ENCODE measurements at places on chromosomes 13 and 19.
A peak's percentile ranks its signal among the peaks of the same experiment; 100 is the strongest.

DNA sequence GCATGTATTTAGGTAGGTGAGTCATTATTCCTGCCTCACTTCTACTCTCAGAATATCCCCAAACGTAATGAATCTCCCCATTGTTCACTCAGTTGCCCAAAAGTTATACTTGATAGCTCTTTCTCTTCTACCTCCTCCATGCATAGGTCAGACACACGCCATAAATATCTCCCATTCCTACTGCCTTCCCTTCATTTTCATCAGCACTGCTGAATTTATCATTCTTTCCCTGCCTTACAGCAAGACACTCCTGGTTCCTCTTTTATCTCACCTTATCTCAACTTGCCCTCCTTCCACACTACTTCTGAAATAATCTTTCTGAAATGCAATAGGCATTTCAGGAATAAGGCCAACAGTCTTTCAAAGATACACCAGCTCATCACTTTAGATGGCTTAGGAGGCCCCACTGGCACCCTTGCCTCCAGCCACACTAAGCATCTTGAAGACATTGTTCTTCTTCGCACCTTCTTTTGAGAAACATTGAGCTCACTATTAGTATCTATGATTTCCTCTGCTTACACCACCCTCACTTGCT, 333.9 kb downstream of the MYO16 start:
- no peak for DNase-seq

DNA sequence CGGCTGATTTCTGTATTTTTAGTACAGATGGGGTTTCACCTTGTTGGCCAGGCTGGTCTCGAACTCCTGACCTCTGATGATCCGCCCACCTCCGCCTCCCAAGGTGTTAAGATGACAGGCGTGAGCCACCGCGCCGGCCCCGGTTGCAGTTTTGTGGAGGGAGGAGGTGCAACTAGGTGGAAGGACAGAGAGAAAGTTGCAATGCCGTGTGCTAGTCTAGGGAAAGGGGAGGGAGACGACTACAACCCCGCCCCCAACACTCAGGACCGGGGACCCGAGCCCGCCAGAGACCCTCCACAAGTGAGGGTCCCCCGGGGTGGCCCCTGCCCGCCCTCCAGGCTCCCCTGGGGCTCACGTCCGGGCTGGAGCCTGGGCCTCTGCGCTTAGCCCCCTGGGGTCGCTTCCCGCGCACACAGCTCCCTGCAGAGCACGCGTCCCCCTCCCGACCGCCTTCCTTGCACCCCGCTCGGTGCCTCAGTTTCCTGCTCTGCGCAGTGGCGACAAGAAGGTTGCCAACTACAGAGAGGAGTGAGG, 1.2 kb upstream of the ARID3A start:
- DNase-seq: no peak

DNA sequence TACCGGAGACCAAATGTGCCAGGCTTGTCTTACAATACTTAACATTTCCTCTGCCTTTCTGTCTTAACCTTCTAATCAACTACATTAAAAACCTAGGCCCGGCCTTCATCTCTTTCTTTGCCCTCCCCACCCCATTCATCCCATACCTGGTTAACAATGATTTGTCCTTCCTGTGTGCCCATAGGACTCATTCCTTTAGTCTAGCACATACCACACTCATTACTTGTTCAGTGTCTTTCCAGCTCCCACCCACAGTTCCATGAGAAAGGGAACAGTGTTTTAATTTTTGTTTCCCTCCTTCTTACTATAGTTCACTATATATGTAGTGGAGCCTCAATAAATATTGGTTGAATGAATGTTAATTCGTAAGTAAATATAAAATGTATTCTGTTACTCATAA, 2.4 kb downstream of the CLN5 start:
- DNase-seq: no peak

DNA sequence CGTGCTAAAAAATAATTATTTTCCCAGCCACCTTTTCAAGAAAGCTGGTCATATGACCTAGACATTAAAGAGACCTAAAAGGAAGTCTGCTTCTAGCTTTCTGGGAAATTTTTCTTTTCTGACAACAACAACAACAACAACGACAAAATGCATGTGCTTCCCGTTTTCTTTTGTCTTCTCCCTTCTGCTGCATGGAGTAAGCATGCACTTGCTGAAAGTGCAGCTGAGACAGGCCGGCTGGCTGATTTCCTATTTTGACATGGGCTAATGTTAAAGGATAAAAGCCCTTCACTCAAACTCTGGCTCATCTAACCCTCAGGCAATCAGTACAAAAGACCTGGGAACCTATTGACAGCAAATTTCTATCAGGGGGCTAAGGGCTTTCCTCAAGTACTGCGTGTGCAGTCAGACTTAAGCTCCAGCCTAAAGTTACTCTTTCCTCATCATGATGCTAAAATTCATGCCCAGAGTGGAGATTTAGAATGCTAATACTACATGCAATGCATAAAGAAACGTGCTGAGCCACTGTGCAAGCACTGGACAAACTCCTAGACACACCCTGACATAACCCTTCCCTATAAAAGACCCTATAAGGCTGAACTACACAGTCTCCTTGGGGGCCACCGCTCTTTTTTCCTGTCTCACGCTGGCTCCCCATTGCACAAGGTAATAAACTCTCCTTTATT, 811.1 kb downstream of the UQCRFS1 start:
- no peak for DNase-seq

- DNase-seq: no peak
These were observed 8.5 kb upstream of the RASA3 start for GRCh38 chr13:114140906-114141250.

DNA sequence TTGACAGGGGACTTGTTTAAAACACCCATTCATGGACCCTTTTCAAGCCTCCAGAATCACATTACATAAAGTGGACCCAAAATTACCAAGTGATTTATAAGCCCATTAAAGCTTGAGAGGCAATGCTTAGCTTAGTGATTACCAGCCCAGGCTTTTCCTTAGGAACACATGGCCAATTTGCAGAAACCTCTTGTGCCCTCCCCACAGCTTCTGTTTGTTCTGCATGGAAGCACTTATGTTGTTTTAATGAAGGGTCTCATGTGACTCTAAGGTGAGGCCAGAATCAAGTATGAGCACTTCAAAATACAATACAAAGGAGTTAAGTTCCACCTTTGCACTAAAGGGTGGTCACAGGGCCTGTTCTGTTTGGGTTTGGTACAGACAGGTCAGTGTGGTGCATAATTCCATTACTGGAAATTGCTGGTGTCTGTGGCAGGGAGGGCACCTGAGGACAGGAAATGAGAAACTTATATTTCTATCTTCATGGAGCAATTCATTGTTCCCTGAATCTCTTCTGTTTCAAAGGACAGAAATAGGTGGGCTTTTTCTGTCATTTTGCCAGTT, 15.3 kb downstream of the ZNF486 start:
- DNase-seq: no peak

- peak; percentile 87 for DNase-seq
These were observed 11.6 kb upstream of the ASF1B start for GRCh38 chr19:14147797-14148605.

DNA sequence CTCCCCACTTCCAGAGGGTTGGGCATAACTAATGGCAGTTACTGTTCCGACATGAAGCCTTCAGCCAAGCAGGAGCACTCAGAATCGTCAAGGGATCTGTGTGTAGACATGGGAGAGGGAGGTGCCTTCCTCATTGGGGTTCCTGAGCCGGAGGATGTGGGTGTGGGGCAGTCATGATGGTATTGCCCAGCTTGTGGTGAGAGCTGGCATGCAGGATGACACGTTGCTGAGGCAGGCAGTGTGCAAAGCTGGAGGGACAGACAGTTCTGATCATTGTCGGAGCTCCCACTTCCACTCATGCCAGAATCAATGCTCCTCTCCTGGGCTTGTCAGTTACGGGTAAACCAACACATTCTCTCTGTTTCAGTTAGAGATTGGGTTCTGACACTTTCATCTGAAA, 83.9 kb upstream of the TSC22D1 start:
- DNase-seq: no peak

DNA sequence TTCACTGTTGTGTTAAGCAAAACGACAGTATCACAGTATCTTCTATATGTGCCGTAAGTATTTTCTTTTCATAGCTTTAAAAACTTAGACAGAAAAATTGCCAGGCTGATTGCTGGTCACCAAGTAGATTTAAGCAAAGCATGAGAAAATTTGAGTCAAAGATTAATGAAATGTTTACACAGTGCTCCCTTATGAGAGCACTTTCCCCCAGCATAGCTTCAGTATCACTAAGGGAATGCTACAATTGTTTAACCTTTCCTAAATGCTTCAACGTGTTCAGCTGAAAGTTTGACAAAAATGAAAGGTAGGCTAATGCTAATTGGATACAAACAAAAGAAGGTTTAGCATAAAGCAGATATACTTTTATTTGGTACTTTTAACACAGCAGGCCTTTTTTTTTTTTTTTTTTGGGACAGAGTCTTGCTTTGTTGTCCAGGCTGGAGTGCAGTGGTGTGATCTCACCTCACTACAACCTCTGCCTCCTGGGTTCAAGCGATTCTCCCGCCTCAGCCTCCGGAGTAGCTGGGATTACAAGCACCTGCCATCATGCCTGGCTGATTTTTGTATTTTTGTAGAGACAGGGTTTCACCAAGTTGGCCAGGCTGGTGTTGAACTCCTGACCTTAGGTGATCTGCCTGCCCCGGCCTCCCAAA, 23.4 kb downstream of the PCCA start:
- no peak for DNase-seq

DNA sequence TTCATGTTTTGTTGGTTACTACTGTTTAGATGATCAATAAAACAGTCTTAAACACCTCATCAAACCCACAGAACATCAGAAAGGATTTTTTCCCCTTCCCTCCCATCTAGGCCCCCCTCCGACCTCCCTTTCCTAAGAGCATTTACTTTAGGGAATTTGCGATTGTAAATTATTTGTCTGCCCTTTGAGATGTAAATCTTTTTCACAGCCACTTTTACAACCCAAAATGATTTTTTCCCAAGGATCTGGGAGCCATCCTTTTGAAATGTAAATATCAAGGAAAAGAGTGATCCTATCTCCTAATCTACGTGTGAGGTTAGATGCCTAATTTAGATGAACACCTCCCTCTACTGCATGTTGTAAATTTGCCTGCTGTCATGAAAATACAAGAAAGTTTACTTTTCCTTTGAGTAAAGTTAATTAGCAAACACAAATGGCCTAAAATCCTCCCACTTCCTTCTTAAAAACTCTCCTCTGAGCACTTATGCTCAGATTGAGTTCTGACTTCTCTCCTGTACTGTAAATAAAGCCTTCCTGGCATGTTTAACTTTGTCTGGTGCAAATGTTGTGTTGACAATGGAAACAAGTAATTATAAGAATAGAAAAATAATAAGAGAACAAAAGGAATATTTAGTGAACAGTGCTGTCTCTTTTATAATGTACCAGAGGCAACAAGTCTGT, 1646.9 kb upstream of the SPRY2 start:
- DNase-seq: no peak

DNA sequence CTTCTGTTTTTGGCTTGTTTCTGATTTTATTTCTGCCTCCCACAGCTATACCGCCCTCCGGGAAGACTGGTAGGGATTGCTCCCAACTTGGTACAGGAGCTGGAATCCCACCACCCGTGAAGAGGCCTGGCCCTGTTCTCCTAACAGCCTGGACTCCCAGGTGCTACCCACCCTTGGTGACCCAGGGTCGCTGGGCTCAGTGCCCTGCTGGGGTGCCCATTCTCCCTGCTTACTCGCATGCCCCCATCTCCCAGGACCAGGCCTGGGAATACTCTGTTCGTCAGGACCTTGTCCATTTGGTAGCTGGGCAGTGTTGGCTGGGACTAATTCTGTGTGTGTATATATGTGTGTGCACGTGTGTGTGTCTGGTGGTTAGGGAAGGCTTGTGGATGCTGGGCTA, 41.0 kb upstream of the TMTC4 start:
- no peak for DNase-seq

GRCh38 chr13:44921246-44921877, 67.9 kb downstream of the NUFIP1 start:
- no peak for DNase-seq

GRCh38 chr19:18430417-18431144, 7.4 kb downstream of the ISYNA1 start:
- DNase-seq: no peak

DNA sequence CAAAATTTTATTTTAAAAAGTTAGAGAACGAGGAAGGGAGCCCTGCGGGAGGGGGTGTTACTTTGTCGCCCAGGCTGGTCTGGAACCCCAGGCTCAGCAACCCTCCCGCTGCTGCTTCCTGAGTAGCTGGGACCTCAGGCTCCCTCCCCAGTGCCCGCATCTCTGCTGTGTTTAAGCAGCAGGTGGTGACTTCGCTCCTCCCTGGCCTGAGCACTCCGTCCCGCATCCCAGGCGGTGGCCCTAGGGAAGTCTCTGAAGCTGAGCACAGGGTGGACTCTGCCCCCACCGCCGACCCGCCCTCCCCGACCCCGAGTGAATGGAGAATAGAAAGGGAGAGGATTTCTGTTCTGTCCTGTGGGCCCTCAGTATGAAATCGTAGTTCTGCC, 30.5 kb downstream of the ZNF701 start:
- peak; percentile 21 for DNase-seq

GRCh38 chr13:94309997-94310855, 169.3 kb downstream of the DCT start:
- no peak for DNase-seq

- DNase-seq: no peak
These were observed 8.9 kb upstream of the VSTM2B start for GRCh38 chr19:29516821-29517395.

GRCh38 chr13:79995334-79995733, 345.6 kb downstream of the SPRY2 start:
- DNase-seq: no peak

GRCh38 chr19:55654323-55654867, 440 bp upstream of the U2AF2 start:
- DNase-seq: peak; percentile 100

DNA sequence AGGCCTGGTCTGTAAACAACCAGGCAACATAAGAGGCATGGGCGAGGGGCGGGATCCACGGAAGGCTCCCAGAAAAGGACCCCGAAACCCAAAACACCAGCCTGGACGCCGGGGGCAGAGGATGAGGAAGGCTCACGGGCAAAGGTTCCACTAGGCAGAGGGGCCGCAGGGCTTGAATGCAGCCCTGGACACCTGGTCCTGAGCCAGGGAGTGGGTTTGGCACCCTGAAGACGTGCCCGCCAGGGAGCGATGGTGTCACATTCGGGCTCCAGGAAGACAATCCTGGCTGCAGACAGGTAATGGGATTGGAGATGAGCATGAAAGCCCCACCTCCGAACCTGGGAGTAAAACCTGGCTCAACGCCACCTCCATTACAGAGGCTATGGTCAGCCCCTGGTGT, 31.8 kb downstream of the ZNF787 start:
- DNase-seq: no peak

Measured in testis (tissue), 5 donors.